Prostate gland (tissue), 2 donors: ENCODE measurements at places on chromosomes 12 and 14. TPM values are rescaled to one million over a fixed set of nuclear protein-coding genes. Genes with fewer than 3 reads are reported as not detected.

Gene LRRIQ1
- 12.8 TPM for total RNA-seq

DNA sequence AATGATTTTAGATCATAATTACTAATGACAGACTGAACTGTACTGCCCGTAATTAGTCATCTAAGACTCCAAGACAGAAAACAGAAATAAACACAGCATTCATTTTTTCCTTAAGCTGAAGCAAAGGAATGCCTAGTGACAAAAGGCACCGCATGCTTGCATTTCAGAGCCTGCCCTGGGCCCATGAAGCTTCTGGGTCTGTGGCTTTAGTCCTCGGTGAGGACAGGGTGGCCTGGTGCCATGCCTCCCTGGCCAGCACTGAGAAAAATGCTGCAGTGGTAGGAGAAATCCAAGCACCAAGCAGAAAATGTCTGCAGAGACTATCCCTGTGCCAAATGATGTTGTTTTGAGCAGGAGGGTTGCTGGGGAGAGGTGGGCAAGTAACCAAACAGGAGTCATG, 171.6 kb downstream of the CALM1 start:
- no peaks in the 10 kb centered on the region for H3K36me3 ChIP-seq
- no peak for DNase-seq
- H3K4me3 ChIP-seq, result no peak overlapping the region
- no peaks in the 10 kb centered on the region for H3K4me1 ChIP-seq

DNA sequence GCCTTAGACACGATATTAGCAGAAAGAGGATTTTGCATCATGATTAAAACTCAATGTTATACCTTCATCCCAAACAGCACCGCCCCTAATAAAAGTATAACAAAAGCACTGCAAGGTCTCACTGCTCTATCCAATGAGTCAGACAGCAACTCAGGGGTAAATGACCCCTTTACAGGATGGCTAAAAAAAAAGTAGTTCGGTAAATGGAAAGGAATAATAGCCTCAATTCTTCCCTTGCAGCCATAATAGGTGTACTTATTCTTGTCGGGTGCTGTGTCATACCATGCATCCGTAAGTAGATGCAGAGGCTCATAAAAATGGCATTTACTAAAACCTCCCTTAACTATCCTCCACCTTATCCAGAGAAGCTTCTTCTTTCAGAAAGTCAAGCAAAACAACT, 53.9 kb upstream of the AP4S1 start:
- no peak for DNase-seq
- H3K4me3 ChIP-seq, result no peak overlapping the region
- no peaks in the 10 kb centered on the region for H3K36me3 ChIP-seq
- no peaks in the 10 kb centered on the region for H3K27me3 ChIP-seq
- H3K27ac ChIP-seq, result no peak overlapping the region

GRCh38 chr12:71108355-71108754, 49.4 kb downstream of the TSPAN8 start:
- no peaks in the 10 kb centered on the region for H3K4me1 ChIP-seq
- DNase-seq, result no peak
- no peaks in the 10 kb centered on the region for H3K27me3 ChIP-seq
